Activated CD8-positive, alpha-beta memory T cell treated with anti-CD3 and anti-CD28 coated beads, Interleukin-2, amount 10 ng/mL, durations not matched to agents 7 days and 5 days (primary cell): ENCODE measurements at places on chromosomes 7 and 10. TPM values are rescaled to one million over a fixed set of nuclear protein-coding genes. Genes with fewer than 3 reads are reported as not detected.

DNA sequence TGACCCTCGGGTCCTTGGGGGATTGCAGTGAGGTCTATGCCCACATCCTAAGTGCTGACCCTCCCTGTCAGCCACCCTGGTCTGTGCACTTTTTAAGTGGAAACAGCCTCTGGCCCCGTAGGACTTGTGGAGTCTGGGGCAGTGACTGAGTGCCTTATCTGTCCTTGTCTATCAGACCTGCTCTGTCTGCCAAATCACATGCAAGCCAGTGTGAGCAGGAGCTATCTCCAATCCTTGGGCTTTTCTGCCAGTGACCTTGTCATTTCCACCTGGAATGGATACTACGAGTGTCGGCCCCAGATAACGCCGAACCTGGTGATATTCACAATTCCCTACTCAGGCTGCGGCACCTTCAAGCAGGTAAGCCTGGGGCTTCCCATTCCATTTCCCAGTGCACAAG, 62.7 kb downstream of the C10orf120 start:
- no peak overlapping the region for H3K27ac ChIP-seq
- DNase-seq, result no peak
- H3K4me3 ChIP-seq, result no peak overlapping the region
- no peaks in the 10 kb centered on the region for H3K4me1 ChIP-seq

DNA sequence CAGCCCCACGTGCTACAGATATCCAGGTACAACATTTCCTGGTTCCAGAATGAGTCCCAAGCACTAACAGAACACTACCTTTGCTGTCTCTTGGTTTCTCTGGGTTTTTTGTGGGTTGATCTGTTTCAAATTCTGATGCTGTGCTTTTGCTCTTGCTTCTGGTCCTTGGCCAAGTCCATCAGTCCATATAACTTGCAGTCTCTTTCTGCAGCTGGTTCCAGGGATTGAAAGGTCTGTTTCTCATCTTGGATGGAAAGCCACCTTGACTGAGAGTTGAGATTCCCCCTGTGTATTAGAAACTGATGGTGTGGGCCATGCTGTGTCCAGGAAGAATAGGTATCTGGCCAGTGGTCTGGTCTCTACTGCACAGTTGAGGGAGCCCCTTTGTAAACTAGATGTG, 171.1 kb downstream of the JCAD start:
- no peak overlapping the region for H3K4me3 ChIP-seq
- peaks cover 3% of the 10 kb centered on the region for H3K27me3 ChIP-seq
- H3K36me3 ChIP-seq, result no peaks in the 10 kb centered on the region
- no peak for DNase-seq
- H3K27ac ChIP-seq, result no peak overlapping the region
- H3K4me1 ChIP-seq, result no peaks in the 10 kb centered on the region

GRCh38 chr7:105295596-105296352, 92.9 kb downstream of the SRPK2 start:
- no peak overlapping the region for H3K4me3 ChIP-seq
- no peaks in the 10 kb centered on the region for H3K27me3 ChIP-seq
- peak overlapping the region; percentile 71 for H3K27ac ChIP-seq
- no peak for DNase-seq
- peaks cover 5% of the 10 kb centered on the region for H3K36me3 ChIP-seq
- H3K4me1 ChIP-seq, result peaks cover 51% of the 10 kb centered on the region

GRCh38 chr7:17412883-17413282, 114.4 kb downstream of the AHR start:
- no peak for DNase-seq
- H3K27ac ChIP-seq, result no peak overlapping the region
- no peaks in the 10 kb centered on the region for H3K36me3 ChIP-seq
- H3K4me3 ChIP-seq, result no peak overlapping the region
- no peaks in the 10 kb centered on the region for H3K4me1 ChIP-seq
- no peaks in the 10 kb centered on the region for H3K27me3 ChIP-seq

DNA sequence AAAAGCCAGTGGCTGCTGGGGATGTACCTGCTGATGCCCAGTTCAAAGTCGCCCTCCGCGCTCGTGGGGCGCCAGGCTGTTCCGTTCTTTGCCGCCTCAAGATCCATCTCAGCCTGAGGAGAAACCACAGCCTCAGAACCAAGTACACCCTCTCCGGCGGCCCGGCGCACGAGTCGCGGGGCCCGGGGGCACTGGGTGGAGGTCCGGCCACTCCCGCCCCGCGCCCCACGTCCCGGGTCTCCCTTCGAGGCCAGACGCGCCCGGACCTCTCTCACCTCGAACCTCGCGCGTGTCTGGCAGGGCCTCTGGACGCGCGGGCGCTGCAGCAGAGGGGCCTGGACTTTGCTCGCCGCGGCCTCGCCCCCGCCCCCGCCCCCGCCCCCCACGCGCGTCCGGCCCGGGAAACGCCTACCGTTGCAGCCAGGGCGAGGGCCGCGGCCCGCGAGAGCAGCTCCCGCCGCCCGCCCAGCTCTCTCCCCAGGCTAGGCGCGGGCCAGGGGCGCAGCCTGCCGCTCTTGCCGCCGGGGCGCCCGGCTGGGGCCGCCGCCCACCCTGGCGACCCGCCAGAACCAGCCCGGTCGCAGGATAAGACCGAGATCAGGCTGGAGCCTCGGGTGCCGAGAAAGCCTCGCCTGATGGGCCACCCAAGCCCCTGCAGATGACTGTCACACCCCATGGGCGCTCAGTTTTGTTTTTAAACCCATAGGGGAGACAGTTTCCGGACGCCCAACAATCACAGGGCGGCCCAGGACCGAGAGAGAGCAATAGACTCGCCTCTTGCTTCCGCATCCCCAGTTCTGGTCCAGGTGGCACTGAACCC, at the start of gene ABCB4:
TSS of gene ABCB4 (minus strand) at position 322 of the 820 bp plus-strand sequence. CDS start at position 107, 215 bp downstream.
- no peaks in the 10 kb centered on the region for H3K36me3 ChIP-seq
- H3K27me3 ChIP-seq, result peaks cover 44% of the 10 kb centered on the region
- H3K27ac ChIP-seq, result no peak within 1 kb of the TSS
- H3K4me1 ChIP-seq, result peaks cover 9% of the 10 kb centered on the region
- DNase-seq, result no peak

DNA sequence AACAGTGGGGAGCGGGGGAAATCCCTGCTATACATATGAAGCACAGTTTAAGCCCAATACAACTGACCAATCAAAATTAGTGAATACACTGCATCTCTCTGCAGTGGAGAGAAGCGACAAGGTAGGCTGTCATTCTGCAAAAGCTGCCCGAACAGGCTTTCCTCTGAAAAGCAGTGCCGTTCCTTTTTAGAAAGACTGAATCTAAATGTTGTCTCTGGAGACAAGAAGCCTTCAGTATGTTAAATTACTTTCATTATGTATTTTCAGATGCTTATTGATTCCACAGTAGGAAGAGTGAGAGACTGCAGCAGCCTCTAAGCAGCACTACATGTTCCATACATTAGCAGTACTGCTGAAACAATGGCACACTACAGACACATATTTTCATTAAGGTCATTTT, at the start of gene GPR22:
TSS of gene GPR22 (plus strand) at position 129 of the 400 bp plus-strand sequence. CDS start 4,004 bp downstream, outside the sequence.
- H3K4me3 ChIP-seq, result no peak within 1 kb of the TSS
- no peaks in the 10 kb centered on the region for H3K36me3 ChIP-seq
- H3K4me1 ChIP-seq, result no peaks in the 10 kb centered on the region

DNA sequence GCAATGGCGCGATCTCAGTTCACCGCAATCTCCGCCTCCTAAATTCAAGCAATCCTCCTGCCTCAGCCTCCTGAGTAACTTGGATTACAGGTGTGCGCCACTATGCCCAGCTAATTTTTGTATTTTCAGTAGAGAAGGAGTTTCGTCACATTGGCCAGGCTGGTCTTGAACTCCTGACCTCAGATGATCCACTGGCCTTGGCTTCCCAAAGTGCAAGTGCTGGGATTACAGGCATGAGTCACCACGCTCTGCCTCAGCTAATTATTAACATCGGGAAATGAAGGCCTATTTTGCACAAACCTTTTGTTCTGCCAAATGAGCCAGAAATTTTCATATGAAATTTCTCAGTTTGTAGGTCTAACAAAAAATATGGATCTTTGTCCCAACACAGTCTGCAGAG, 106.7 kb upstream of the ODAD2 start:
- no peaks in the 10 kb centered on the region for H3K36me3 ChIP-seq
- DNase-seq, result no peak
- H3K27me3 ChIP-seq, result no peaks in the 10 kb centered on the region
- H3K4me3 ChIP-seq, result no peak overlapping the region

GRCh38 chr7:28533731-28534531, 121.6 kb downstream of the CREB5 start:
- H3K4me1 ChIP-seq, result no peaks in the 10 kb centered on the region
- H3K4me3 ChIP-seq, result no peak overlapping the region
- no peaks in the 10 kb centered on the region for H3K36me3 ChIP-seq
- DNase-seq, result no peak
- peaks cover 2% of the 10 kb centered on the region for H3K27me3 ChIP-seq

- H3K4me3 ChIP-seq, result no peak overlapping the region
- no peaks in the 10 kb centered on the region for H3K36me3 ChIP-seq
- H3K27me3 ChIP-seq, result no peaks in the 10 kb centered on the region
- DNase-seq, result no peak
Measured at GRCh38 chr7:79806161-79806734, 328.4 kb upstream of the GNAI1 start.

DNA sequence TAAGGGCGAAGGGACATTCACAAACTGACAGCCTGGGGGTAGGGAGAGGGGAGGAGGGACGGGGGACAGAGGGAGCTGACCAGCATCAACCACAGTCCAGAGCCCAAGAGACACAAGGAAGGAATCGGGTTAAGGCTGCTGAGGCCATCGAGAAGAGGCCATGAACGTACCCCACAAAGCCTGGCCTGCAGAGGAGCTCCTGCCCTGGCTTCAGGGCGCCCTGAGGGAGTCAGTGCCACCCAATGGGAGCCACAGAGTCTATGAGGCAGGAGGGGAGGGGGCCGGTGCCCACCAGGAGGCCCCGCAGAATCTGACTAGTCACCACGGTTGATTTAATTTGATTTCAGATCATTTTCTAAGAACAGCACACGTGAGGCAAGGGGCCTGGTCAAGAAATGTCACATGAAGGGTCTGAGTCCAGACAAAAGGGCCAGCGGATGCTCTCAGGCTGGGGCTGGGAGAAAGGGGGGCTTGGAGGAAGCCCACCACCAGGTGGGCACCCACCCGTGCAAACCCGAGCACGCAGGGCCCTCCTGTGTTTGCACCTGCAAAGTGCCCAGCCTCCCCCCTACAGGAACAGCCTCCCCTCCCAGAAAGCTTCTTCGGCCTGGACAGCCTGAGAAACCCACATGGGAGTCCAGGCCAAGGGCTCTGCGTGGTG, 40.4 kb downstream of the CAMK2B start:
- H3K4me1 ChIP-seq, result no peaks in the 10 kb centered on the region
- DNase-seq, result peak; percentile 35
- H3K27me3 ChIP-seq, result peaks cover 3% of the 10 kb centered on the region
- H3K4me3 ChIP-seq, result no peak overlapping the region

DNA sequence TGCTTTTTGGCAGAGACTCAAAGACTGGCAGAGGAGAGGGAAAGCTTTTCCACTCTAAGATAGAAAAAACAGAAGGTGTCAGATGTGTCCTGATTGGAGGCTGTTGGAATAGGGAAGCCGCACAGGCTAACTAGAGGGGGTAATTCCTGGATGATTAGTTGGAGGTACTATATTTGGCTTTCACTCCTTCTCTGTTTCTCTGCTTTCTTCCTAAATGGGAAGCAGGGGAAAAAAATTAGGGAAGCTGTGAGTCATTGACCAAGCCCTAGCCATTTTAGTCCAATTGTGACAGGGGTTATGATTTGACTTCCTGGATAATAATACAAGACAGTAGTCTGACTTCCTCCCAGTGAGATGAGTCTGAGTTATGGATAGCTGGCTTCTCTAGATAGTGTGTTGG, 475.2 kb upstream of the CELF2 start:
- peaks cover 3% of the 10 kb centered on the region for H3K27me3 ChIP-seq
- no peaks in the 10 kb centered on the region for H3K36me3 ChIP-seq
- H3K4me1 ChIP-seq, result no peaks in the 10 kb centered on the region
- no peak overlapping the region for H3K27ac ChIP-seq
- H3K4me3 ChIP-seq, result no peak overlapping the region
- DNase-seq, result no peak

DNA sequence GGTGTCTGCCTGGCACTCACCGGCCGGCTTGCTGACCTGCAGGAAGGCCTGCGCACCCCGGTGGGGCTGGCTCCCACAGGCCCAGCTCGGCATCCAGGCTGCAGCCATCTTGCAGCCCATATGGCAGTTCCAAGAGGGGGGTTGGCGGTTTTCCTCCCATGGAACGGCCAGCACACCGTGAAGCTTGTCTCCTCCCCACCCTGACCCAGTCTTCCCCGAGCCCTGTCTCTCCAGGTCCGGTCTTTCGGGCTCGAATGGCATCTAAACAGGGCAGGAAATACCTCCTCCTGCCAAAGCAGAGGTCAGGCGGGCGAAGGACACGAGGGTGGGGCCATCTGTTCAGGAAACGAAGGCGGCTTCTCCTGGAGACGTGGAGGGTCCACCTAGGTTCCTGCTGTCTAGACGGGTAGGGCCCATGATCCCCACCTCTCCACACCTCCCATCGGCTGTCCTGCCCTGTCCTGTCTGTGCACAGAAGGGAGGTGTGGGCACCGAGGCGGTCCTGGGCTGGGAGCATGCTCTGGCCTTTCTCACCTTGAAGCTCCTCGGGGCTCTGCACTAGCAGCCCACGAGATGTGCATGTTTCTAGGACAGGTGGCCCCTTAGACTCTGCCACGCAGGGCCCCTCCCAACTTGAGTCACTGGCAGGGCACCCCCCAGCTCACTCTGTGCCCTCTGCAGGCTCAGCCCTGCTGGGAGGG, 113.7 kb upstream of the DIP2C start:
- peaks cover 18% of the 10 kb centered on the region for H3K4me1 ChIP-seq
- no peak overlapping the region for H3K4me3 ChIP-seq
- no peaks in the 10 kb centered on the region for H3K27me3 ChIP-seq
- DNase-seq, result no peak
- peaks cover 18% of the 10 kb centered on the region for H3K36me3 ChIP-seq

GRCh38 chr7:74612015-74612829, 45.3 kb upstream of the GTF2I start:
- H3K27me3 ChIP-seq, result peaks cover 5% of the 10 kb centered on the region
- H3K4me1 ChIP-seq, result peaks cover 10% of the 10 kb centered on the region
- no peak for DNase-seq
- H3K36me3 ChIP-seq, result no peaks in the 10 kb centered on the region
- no peak overlapping the region for H3K4me3 ChIP-seq

DNA sequence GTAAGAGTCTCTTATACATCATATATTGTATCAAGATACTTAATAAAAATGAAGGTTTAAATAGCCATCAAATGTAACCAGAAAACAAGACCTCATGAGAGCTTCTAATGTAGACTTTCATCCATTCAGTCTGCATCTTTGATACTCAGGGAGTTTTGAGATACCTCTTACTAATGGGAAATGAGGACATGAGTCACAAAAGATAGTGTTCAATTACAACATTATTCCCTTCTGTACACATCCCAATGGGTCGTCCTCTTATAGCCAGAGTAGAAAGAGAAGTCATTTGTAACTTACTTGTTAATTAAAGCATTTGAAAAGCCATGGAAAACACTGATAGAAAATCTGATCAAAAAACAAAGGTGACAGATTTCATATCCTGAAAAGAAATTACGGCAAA, 19.4 kb downstream of the SHTN1 start:
- H3K27me3 ChIP-seq, result no peaks in the 10 kb centered on the region
- no peaks in the 10 kb centered on the region for H3K4me1 ChIP-seq
- H3K4me3 ChIP-seq, result no peak overlapping the region
- H3K27ac ChIP-seq, result no peak overlapping the region

Gene CXCL12
- not detected for total RNA-seq

Gene GIMAP2
- total RNA-seq, result 80.0 TPM

Gene SEPTIN14
- total RNA-seq, result not detected

Gene C10orf71
- not detected for total RNA-seq

Gene ABCA13
- 0.06 TPM for total RNA-seq

Gene SH2B2
- total RNA-seq, result 1.3 TPM

Gene STEAP1B
- not detected for total RNA-seq

Gene FZD8
- 0.18 TPM for total RNA-seq

Gene AKR1D1
- not detected for total RNA-seq

Gene RAPGEF5
- 0.66 TPM for total RNA-seq
